Activated CD4-positive, alpha-beta memory T cell treated with anti-CD3 and anti-CD28 coated beads, Interleukin-2, amount 10 ng/mL, durations not matched to agents 7 days and 5 days (primary cell): ENCODE measurements at places on chromosomes 11 and 22. TPM values are rescaled to one million over a fixed set of nuclear protein-coding genes. Genes with fewer than 3 reads are reported as not detected.

WNT11 gene
- total RNA-seq: 0.20 TPM

ROBO4 gene
- not detected for total RNA-seq

- H3K27me3 ChIP-seq: peaks cover under 1% of the 10 kb centered on the region
- peaks cover 16% of the 10 kb centered on the region for H3K36me3 ChIP-seq
- peak overlapping the region; percentile 46 for H3K4me3 ChIP-seq
- peak overlapping the region; percentile 70 for H3K27ac ChIP-seq
Measured at GRCh38 chr11:65897020-65897471, 3.1 kb downstream of the FOSL1 start.

- no peak overlapping the region for H3K27ac ChIP-seq
- H3K36me3 ChIP-seq: peaks cover 97% of the 10 kb centered on the region
- no peaks in the 10 kb centered on the region for H3K27me3 ChIP-seq
- no peak for DNase-seq
- H3K4me1 ChIP-seq: peaks cover 49% of the 10 kb centered on the region
- no peak overlapping the region for H3K4me3 ChIP-seq
Measured at GRCh38 chr22:38739300-38740055, 16.3 kb downstream of the SUN2 start.

- H3K27ac ChIP-seq: no peak overlapping the region
- peaks cover 35% of the 10 kb centered on the region for H3K4me1 ChIP-seq
- no peak for DNase-seq
Measured at GRCh38 chr11:69054397-69055211, 5.9 kb downstream of the TPCN2 start.
